ENCODE measurements at places on chromosomes 5 and 9. TPM values are rescaled to one million over a fixed set of nuclear protein-coding genes. Genes with fewer than 3 reads are reported as not detected.

- DNase-seq, result no peak
Observed at GRCh38 chr9:91407580-91408318, 15.9 kb downstream of the NFIL3 start.

DNA sequence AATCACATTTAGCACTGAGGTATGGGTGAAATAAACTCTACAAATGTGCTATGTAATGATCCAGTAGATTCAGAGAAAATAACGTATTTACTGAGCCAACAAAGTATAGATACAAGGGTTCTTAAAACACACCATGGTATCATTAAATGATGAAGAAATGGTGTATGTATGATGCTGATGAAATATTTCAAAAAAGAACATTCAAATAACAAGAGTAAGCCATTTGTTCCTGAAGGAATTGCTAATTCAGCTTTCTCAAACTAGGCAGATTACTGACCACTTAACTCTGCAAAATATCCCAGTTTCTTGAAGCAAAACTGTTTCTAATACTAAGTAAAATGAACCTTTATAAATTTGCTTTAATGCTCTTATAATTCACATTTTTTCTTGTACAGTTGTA lies 97.6 kb upstream of the IFNE start:
- DNase-seq, result no peak

TSSK1B gene
- polyA plus RNA-seq, result not detected

- peak; percentile 13 for DNase-seq
Observed at GRCh38 chr5:89128906-89129625, 246.1 kb upstream of the MEF2C start.

DNA sequence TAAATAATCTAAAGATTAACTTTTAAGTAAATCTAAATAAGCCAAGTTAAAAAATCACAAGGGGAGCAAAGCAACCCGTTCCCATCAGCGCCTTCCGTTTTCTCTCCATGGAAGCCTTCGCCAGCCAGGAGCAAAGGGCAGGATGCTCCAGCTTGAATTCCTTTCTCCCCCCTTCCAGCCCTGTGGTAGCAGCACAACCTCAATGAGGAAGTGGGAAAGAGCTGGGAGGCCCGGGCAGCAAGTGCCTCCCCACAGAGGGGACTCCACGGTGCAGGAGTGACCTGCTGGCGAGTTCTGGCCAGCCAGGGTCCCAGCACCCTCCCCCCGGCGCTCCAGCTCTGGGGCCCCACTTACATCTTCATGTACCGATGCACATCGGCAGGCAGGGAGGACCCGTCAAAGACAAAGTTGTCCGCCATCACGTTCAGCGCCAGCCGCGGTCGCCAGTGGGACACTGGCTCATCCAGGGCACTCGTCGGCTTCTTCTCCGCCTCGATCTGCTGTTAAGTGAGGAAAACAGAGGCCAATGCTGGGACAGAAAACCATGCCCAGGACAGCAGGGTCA lies 6.3 kb downstream of the CLPTM1L start:
- no peak for DNase-seq

CER1 gene
- polyA plus RNA-seq, result 4.1 TPM

DNA sequence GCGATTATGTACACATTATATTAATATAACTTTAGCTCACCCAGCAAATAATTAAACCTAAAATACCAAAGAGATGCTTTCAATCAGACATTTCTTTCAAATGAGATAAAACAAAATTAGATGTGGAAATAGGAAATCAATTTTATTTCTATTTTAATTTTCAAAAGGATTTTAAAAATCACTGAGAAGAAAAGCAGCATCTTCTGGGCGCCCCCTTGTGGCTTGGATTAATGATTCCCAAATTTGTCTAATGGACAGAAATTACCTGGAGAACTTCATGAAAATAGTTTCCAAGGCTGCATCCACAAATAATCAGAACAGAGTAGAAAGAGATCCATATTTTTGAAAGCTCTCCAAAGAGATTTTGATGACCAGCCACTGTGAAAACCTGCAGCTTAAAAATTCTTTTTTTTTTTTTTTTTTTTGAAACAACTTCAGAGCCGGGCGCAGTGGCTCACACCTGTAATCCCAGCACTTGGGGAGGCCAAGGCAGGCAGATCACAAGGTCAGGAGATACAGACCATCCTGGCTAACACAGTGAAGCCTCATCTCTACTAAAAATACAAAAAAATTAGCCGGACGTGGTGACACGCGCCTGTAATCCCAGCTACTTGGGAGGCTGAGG lies 50.9 kb upstream of the CEMIP2 start:
- DNase-seq, result peak; percentile 64

BTNL8 gene
- 0.42 TPM for polyA plus RNA-seq

DNA sequence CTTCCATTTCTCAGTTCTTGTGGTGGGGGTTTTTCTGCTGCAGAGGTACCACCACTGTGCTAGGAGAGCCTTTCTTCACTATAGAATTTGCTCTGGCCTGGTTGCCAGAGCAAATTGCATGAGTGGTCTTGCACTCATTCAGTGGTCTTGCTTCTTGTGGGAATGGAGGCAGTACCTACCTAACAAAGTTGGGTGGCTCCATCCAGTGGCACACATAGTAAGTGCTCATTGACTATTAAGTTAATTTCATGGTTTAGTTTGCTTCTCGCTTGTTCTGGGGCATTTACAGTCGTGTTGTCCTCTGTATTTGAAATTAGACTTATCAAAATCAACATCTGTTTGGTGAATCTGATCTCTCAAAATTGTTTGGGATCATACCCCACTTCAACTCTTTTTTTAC lies 23.0 kb downstream of the SLC28A3 start:
- DNase-seq, result no peak

GRCh38 chr5:168765551-168766425 lies 186.6 kb upstream of the PANK3 start:
- DNase-seq, result peak; percentile 44

DNA sequence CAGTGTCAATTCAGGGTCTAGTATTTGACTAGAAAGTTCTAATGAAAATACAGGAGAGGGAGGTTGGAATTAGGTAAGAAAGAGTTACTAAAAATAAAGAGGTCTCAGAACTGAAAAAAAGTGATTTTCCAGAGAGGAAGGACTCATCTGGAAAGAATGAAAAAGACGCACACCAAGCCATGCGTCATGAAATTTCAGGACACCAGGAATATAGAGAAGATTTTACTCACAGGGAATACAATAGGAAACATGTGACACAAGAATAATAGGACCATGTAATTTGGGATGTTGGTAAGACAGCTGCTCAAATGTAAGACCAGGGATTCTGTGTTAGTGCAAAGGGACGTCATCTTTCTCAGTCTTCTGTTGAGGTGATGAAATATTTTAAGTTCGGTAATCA lies 224.7 kb downstream of the GDNF start:
- DNase-seq, result no peak

TMEM215 gene
- not detected for polyA plus RNA-seq

GRCh38 chr9:89661956-89662717 lies 57.3 kb downstream of the GADD45G start:
- peak; percentile 98 for DNase-seq

- DNase-seq, result no peak
Observed at GRCh38 chr9:35285731-35286130, 123.9 kb downstream of the UNC13B start.

GRCh38 chr9:71587576-71588362 lies 180.5 kb downstream of the CEMIP2 start:
- no peak for DNase-seq

GBA2 gene
- polyA plus RNA-seq, result 56.0 TPM

DNA sequence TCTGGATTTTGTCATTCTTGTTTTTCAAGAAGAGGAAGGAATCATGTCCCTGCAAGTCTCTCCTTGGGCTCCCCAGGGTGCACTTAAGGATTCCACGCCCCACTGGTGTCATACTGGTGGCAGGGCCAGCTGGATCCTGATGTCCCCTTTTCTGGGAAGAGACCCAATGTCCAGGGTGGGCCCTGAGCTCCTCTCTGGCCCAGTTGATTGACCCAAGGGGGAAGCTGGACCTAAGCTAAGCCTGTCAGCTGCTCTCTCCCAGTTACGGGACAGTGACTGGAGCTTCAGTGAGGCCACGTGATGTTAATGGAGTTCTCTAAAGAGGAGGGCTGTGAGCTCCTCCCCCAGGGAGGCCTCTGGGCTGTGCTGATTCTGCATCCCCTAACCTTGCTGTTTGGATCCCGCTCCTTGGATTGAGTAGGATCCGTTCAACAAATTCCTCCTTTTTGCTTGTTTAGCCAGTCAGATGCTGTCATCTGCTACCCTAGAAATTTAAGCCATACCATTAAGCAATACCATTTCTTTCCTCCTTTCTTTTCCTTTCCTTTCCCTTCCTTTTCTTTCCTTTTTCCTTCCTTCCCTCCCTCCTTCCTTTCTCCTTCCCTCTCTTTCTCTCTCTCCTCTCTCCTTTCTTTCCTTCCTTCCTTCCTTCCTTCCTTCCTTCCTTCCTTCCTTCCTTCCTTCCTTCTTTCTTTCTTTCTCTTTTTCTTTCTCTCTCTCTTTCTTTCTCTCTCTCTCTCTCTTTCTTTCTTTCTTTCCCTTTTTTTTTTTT lies 17.2 kb downstream of the NKX2-5 start:
- DNase-seq, result no peak

ZER1 gene
- polyA plus RNA-seq, result 96.5 TPM

NOL8 gene
- polyA plus RNA-seq, result 8.1 TPM

AQP3 gene
- polyA plus RNA-seq, result 0.90 TPM

GPR150 gene
- 1.4 TPM for polyA plus RNA-seq

GRCh38 chr5:69032009-69032408 lies 61.8 kb upstream of the SLC30A5 start:
- no peak for DNase-seq

DMRT3 gene
- 0.29 TPM for polyA plus RNA-seq

- no peak for DNase-seq
Observed at GRCh38 chr5:139273322-139273571, 20.3 kb upstream of the MATR3 start.
